Stimulated activated CD4-positive, alpha-beta T cell treated with anti-CD3 and anti-CD28 coated beads, Interleukin-1b, Interleukin-23, amount 100 ng/mL, for 24 hours (primary cell): ENCODE measurements at places on chromosomes 13 and 19.

DNA sequence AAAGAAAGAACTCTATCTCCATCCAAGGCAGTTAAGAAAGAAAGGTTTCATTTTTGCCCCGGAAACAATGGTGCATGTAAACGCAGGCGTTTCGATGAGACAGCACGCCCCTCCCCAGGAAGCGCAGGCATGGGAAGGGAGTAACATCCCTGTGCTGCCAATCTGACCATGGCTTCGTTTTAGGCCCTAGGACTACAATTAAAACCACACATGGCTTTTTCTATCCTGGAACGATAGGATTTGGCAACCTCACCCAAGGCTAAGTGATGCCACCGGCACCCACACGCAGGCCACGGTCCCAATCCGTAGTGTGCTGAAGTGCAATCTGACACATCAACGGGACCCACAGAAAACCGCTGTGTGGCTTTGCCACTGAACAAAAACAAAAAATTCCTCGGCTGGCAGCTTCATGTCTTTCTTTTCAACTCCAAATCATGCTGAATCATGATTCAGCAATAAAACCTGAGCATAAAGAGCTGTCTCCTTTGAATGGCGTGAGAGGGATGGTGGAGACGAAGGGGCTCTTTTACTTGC, 24.2 kb downstream of the RANBP3 start:
- DNase-seq: no peak

- no peak for DNase-seq
Observed at GRCh38 chr19:50926144-50926543, 14.9 kb upstream of the KLK4 start.

GRCh38 chr13:106522898-106523525, 12.4 kb downstream of the EFNB2 start:
- DNase-seq: no peak

DNA sequence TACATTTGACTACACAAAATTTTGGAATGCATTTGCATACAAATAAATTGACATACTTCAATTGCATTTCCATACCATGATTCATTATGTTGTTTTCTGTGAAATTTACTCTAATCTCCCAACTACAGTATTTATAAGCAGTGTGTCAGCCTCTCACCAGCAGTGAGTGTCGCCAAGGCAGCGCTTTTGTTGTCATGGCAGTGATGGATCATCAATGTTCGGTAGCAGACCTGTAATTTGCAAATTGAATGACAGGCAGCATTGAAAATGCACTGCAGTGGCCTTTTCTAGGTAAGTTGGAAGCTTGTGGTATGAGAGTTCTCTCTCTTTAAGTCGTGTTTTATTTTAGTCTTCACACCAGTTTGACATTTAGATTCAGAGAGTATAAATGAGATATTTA, 534.1 kb downstream of the PCDH17 start:
- DNase-seq: no peak

DNA sequence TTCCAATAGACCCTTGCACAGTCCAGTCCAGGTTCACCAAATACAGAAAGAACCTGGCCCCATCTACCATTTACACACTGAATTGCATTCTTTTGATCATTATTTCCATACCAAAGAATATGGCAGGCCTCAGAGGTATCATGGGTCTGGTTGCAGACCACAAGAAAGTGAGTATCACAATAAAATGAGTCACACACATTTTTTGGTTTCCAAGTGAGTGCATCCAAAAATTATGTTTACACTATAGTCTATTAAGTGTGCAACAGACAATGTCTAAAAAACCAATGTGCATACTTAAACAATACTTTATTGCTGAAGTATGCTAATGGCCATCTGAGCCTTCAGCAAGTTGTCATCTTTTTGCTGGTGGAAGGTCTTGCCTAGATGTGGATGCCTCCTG, 105.3 kb downstream of the SPACA7 start:
- DNase-seq: no peak

GRCh38 chr19:48496959-48497727, 14.5 kb downstream of the LMTK3 start:
- DNase-seq: no peak

DNA sequence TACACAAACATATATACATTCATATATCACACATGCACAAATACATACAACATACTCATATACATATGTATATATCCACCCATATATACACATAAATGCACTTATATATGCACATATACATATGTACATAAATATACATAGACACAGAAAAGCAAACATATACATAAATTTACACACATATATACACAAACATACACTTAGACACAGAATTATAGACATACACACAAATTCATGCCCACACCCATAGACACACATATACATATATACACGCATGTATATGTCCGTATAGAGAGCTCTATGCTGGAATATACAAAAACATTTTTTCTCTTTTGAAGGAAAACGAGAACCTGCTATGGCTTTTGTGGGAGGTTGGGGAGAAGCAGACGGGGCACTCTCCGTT, 20.6 kb downstream of the PNMA8A start:
- no peak for DNase-seq

GRCh38 chr13:110944121-110944967, 29.5 kb upstream of the ANKRD10 start:
- DNase-seq: no peak
